ENCODE measurements at places on chromosomes 2 and 18. TPM values are rescaled to one million over a fixed set of nuclear protein-coding genes. Genes with fewer than 3 reads are reported as not detected.

The TWIST2 gene
- total RNA-seq: 6.3 TPM

The UPP2 gene
- total RNA-seq: not detected

The GALNT5 gene
- 5.3 TPM for total RNA-seq

DNA sequence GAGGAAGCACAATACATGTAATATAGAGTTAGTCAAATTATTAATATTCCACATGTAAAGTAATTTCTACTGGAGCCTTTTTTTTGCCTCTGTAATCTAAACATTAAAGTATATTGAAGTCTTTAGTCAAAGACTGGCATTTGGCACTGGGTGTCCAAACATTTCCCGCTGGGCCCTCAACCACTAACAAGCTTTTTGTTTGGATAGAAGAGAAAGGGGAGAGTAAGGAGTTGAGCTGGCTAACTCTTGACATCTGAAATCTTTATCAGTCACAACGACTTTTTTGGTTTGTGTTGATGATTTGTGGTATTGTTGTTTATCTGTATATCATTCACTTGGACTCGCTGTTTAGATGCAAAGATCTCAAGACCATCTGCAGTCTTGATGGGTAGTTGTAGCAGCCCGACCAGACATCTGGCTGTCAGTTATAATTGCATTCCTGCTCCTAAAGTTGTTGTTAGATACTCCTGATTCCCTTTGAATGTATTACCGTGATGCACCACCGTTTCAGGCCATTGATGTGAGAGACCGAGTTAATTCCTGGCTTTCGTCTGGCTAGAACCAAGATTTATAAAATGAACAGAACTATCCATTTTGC, 379.6 kb downstream of the MTX2 start:
- DNase-seq: no peak
- H3K36me3 ChIP-seq: no peaks in the 10 kb centered on the region
- no peaks in the 10 kb centered on the region for H3K4me1 ChIP-seq
- no peak overlapping the region for H3K27ac ChIP-seq
- no peak overlapping the region for H3K4me3 ChIP-seq

DNA sequence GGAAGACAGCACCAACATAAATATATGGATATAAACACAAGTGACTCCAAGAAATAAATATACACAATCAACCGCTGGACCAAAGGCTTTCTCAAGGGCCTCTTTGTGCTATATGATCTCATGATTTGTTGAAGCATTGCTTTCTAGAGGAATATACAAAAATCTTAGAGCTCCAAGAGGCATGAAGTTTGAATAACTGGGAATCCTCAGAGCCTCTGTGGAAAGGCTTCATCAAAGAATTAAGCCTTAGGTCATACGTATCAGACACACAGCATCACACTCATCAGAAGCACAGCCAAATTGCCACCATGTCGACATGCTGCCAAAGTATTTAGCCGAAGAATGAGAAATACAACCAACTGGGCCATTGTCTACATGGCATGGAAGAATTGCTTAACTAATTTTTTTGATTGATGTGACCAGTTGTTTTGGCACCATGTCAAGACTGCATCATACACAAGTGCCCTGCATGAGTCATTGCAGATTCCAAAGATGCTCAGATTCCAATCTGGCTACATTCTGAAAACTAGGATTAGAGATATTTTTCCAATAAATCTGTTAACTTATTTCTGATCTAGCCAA, 860.6 kb upstream of the ZEB2 start:
- H3K27me3 ChIP-seq: no peaks in the 10 kb centered on the region
- no peaks in the 10 kb centered on the region for H3K36me3 ChIP-seq
- H3K4me3 ChIP-seq: no peak overlapping the region
- peak overlapping the region; percentile 25 for H3K27ac ChIP-seq

DNA sequence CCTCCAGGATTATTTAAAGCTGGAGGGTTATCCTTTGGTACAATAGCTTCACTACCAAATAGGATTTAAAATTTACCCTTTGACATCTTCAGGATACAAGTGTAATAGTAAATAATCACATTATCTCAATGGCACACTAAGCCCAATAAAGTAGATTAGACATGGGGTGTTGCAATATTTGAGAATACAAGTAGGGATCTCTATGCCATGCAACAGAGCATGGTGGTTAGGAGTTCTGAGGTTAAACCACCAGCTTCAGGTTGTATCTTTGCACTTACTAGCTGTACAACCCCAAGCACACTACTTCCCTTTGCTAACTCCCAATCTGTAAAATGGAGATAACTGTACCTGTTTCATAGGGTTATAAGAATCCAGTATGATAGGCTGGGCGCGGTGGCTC, 6.2 kb downstream of the MBD2 start:
- DNase-seq: no peak
- H3K27me3 ChIP-seq: no peaks in the 10 kb centered on the region
- no peaks in the 10 kb centered on the region for H3K36me3 ChIP-seq
- H3K4me3 ChIP-seq: no peak overlapping the region
- H3K4me1 ChIP-seq: peaks cover 57% of the 10 kb centered on the region

GRCh38 chr2:187819624-187820023, 265.4 kb upstream of the TFPI start:
- H3K4me1 ChIP-seq: peaks cover 5% of the 10 kb centered on the region
- no peak overlapping the region for H3K4me3 ChIP-seq
- no peaks in the 10 kb centered on the region for H3K27me3 ChIP-seq
- H3K27ac ChIP-seq: no peak overlapping the region
- H3K36me3 ChIP-seq: no peaks in the 10 kb centered on the region

DNA sequence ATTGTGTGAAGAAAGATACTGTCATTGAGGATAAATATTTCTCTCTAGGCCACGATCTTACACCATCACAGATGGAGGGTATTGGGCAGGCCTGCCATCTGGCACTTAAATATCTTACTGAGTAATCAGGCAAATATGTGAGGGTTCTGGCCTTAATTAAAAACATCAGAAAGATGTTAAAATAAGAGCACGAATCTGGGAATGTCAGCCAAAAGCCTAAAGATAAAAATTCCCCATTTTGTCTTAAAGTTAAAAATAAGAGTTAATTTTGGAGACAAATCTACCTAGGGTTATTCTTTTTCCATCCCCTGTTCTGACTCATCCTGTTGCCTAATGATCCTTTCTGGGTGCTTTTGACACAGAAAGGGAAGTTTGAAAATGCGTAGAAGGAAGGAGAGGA, 121.0 kb downstream of the SUCLG1 start:
- no peak for DNase-seq
- H3K36me3 ChIP-seq: no peaks in the 10 kb centered on the region

GRCh38 chr2:108933691-108934117, 55.3 kb downstream of the EDAR start:
- H3K27me3 ChIP-seq: peaks cover 56% of the 10 kb centered on the region
- no peak for DNase-seq
- H3K27ac ChIP-seq: no peak overlapping the region
- H3K36me3 ChIP-seq: no peaks in the 10 kb centered on the region
- no peaks in the 10 kb centered on the region for H3K4me1 ChIP-seq
- H3K4me3 ChIP-seq: no peak overlapping the region

- no peaks in the 10 kb centered on the region for H3K36me3 ChIP-seq
- H3K4me3 ChIP-seq: no peak overlapping the region
- H3K27me3 ChIP-seq: no peaks in the 10 kb centered on the region
- no peaks in the 10 kb centered on the region for H3K4me1 ChIP-seq
Measured at GRCh38 chr2:145798419-145798818, 1278.5 kb upstream of the ZEB2 start.

DNA sequence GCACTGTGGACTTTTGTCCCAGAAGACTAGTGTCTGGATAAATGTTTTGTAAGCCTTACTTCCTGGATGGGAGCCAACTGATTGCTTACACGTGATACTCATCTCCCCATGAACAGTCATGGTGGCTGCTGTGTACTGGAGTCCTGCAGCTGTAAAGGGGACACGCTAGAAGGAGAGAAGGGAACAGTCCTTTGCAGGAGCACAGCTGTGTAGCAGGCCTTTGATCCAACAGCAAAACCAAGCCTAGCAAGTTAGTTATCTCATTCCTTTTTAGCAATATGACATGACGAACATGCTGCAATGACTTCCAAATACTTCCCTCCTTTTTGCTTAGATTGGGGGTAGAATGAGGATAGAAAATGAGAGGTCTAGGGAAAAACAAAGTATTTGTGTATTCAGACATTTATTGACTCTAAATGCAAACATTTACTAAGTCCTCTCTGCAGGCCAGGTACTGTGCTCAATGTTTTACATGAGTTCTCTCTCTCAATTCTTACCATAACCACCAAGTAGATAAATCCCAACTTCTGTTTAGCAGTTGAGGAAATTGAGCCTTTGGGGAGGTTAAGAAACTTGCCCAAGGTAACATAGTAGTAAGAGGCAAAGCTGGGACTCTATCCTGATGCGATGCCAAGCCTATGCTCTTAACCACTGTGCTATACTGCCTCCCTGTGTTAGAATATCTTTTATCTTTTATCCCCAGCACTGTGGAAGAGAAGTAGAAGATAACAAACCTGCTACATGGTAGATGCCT, 55.4 kb upstream of the CD28 start:
- DNase-seq: no peak
- no peak overlapping the region for H3K27ac ChIP-seq
- no peaks in the 10 kb centered on the region for H3K27me3 ChIP-seq
- H3K4me3 ChIP-seq: no peak overlapping the region
